A549 treated with CORT108297 at 1 μM for 4 hours (cell line): ENCODE measurements at places on chromosomes 13 and 19. TPM values are rescaled to one million over a fixed set of nuclear protein-coding genes. Genes with fewer than 3 reads are reported as not detected.

TGFBR3L gene
- 0.73 to 2.3 TPM (median 2.1 TPM) in 5 replicates for total RNA-seq

ADGRE1 gene
- 4.6 to 6.6 TPM (median 5.1 TPM) in 5 replicates for total RNA-seq

DPY19L3 gene
- total RNA-seq = 10.3 to 15.0 TPM (median 12.7 TPM) in 5 replicates

NCAN gene
- 0.02 to 0.07 TPM (median 0.05 TPM) in 5 replicates for total RNA-seq

NTF4 gene
- total RNA-seq = 0.46 to 0.58 TPM (median 0.51 TPM) in 5 replicates

LIM2 gene
- total RNA-seq = not detected in 5 replicates
